ENCODE measurements at places on chromosomes 12 and 14.
A peak's percentile ranks its signal among the peaks of the same experiment; 100 is the strongest.

GRCh38 chr12:101782273-101782731 lies 43.0 kb upstream of the SYCP3 start:
- DNase-seq, result no peak

DNA sequence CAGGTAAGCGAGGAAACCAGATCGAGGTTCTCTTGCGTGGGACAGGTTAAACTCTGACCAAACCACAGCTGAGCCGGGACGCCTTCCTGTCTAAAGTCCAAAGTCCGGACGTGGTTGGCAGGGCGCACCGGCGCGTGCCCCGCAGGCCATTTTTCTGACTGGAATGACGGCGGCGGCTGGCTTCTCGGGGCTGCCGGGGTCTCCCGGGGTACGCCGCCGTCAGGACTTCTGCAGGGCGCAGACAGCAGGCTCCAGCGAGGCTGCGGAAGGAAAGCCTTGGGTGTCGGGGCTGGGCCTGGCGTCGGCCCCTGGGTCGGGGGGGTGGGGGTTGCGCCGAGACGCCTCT lies 32.8 kb downstream of the MIA2 start:
- DNase-seq, result no peak

DNA sequence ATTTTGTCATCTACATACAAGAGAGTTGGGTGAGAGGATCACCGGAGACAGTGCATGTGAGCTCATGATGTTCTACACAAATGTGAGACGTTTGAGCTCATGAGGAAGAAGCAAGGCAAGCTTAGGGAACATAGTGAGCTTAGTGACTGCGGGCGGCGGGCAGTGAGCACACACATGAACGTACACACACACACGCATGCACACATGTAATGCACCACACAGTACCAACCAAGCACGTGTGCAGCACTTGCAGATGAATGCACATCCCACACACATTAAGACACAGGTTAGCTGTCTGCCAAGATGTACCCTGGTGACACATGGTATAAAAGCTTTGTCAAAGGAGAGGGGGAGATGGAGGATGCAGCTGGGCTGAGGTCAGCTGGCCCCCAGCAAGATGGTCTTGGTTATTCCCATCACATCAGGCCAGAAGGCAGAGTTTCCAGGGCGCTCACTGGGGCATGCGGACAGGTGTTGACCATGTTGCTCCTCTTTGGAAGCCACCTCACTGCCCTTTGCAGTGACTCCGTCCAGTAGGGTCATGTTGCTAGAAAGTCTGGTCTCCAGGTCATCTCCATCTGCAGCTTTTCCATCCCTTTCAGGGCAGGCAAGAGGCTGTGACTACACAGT lies 8.7 kb upstream of the CACNA2D4 start:
- DNase-seq, result no peak

- no peak for DNase-seq
These were observed 82.8 kb upstream of the RASSF8 start for GRCh38 chr12:25875661-25876060.

DNA sequence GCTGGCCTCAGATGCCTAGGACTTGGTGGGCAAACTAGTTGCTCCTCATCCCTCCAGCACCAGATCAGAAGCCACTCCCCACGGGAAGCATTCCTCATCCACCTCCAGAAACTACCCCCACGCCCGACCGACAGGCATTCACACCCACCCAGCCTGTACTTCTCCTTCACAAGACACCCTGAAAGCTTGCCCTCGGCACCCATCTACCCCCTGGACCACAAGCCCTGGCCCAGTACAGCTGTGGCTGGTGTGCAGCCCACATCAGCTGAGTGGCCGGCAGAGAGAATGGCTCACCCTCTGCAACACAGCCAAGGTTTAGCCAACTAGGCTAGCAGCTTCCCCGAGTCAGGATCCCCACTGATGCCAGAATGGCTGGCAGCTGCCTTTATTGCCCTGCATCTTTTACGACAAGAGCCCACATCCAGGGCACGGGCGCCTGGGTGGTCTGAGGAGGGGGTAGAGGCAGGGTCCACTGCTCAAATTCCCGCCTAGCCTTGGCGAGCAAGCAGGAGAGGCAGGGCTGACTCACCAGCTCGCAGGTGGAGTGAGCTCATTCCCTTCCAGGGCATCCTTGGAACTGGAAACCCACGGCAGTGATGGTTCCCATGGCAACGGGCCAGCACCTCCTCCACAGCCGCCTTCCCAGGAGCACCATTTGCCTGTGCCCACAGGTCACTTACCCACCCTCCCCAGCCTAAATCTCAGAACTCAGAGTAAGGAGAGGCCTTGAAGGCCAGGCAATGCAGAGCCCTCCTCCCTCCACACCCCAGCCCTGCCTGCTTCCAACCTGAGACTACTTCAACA lies 17.1 kb downstream of the ACTN1 start:
- DNase-seq, result no peak

DNA sequence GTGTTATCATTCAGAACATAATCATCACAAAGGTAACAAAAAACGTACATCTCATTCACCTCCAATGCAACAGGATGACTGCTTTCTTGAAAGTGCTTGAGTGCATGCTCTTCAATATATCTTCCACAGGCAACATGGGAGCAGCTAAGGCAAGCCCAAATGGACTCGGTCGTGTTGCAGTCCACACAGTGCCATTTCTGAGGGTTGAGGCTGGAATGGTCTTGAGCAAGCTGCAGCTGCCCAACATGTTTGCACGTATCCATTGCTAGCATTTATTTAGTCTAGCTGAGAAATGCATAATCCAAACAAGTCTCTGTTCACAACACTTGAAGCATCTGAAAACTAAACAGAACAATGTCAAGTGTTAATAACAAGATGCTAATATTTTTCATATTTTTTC lies 17.3 kb downstream of the USP44 start:
- DNase-seq, result no peak

DNA sequence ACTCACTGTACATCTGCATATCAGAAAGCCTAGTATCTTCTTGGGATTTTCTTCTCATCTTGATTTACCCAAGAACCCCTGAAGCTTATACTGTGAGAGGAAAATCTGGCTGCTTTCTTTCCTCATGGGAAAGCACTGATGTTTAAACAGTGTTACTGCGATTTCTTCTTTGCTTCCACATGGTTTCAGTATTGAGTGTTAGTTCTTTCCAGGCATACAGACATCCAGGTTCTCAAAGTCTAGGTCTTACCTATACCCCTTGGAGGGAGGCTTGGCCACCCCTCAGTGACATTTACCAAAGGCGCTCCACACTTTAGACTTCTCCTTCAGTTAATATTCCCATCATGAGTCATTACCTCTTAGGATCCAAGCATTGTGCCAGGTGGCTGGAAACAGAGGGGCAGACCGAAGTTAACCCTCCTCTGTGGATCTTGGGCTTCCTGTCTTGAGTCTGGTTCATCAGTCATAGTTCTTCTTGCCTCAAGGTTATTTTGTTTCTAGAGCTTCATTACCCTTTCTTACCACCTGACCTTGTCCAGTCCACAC lies 79.1 kb downstream of the TMEM117 start:
- no peak for DNase-seq

- DNase-seq, result no peak
These were observed 15.5 kb downstream of the RESF1 start for GRCh38 chr12:31974673-31975072.

- no peak for DNase-seq
These were observed 77.2 kb downstream of the C2CD5 start for GRCh38 chr12:22467190-22467589.

- no peak for DNase-seq
These were observed 4.4 kb upstream of the GALNT6 start for GRCh38 chr12:51395283-51396230.

GRCh38 chr12:109863847-109864712 lies 16.3 kb downstream of the GLTP start:
- DNase-seq, result no peak

- DNase-seq, result no peak
These were observed 369.1 kb downstream of the NPAS3 start for GRCh38 chr14:33307691-33308251.

GRCh38 chr14:95891742-95892141 lies 15.1 kb downstream of the TUNAR start:
- no peak for DNase-seq

DNA sequence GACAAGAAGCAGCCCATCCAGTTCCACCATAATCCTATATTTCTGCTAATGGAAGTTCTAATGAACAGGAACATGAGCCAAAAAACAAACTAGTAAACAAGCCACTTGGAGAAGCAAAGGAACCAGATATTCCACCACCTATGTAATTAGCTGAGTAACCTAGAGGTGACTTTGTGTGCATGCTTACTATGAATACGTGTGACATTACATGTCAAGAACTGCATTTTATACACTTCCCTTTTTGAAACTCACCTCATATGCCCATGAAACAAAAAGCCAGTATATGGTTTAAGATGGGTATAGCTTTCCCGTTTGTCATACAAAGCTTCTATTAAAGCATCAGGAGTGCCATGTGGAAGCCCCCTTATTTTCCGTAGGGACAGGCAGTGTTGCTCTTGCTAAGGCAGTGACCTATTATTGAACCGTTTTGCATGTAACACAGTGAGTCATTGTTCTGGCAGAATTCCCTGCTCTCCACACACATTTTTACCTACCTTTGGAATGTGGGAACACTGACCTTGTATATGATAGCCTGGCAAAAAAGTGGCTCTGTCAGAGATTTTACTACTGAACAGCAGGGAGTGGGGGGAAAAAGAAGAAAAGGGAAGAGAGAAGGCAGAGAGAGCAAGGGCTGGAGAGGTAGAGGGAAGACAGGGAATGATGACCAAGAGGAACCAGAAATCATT lies 34.8 kb upstream of the FRMD6 start:
- DNase-seq, result no peak

DNA sequence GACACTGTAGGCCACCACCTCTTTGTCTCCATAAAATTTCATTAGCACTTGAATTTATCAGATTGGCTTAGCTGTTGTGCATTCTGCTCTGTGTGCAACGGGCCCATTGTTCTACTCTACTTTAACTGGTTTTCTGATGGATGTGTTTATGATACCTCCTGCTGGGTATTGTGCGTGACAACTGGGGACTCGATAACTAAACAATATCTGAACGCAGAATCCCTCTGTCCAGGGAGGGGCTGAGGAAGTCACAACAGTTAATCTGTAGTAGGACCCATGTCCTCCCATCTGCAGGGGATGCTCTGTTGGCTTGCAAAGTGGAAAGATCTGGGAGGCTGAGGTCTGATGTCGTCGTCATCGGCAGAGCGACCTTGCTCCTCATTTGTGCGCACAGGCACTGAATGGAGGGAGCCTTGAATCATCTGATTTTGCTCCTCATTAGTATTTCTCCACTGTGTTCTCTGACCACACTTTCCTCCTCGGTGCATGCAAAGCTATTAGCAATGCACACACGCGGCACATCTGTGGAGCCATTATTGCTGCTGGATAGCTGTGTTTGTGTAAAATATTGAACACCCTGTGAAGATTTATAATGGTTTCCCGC lies 422.5 kb downstream of the NRXN3 start:
- DNase-seq, result no peak

DNA sequence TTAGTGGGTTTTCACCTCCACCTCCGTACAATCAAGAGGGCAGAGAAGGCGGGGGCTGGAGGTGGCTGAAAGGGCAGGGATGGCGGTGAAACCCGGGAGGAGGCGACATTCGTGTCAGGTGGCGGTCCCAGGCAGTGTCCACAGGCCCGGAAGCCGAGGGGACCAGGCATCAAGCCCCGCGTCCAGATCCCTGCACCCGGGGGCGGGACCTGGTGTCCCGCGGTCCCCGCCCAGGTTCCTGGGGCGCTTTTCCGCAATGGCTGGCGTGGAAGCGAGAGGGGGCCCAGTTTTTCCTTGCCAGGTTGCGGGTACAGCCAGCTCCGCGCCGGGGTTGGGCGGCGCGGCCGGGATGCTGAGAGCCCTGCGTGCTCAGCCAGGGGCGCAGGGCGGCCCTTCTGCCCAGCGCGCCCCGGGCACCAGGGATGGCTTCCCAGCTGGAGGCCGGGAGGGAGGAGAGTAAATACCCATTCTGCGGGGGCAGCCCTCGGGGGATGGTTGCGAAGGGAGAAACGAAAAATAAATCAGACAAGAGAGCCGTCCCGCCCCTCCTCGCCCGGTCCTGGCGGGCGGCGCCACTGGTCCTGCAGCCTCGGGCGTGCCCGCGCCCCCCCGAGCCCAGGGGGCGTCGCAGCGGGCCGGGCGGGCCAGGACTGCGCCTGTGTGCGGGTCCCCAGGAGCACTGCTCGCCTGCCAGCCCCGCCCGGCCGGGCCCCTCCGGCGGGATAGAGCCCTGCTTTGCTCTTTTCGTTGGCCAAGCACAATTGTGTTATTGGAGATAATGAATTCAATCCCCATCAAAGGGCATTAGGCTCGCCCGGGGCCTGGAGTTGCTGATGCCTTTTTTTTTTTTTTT lies 11.5 kb downstream of the FOXA1 start:
- DNase-seq, result peak; percentile 75

GRCh38 chr12:22473212-22473611 lies 71.1 kb downstream of the C2CD5 start:
- no peak for DNase-seq

DNA sequence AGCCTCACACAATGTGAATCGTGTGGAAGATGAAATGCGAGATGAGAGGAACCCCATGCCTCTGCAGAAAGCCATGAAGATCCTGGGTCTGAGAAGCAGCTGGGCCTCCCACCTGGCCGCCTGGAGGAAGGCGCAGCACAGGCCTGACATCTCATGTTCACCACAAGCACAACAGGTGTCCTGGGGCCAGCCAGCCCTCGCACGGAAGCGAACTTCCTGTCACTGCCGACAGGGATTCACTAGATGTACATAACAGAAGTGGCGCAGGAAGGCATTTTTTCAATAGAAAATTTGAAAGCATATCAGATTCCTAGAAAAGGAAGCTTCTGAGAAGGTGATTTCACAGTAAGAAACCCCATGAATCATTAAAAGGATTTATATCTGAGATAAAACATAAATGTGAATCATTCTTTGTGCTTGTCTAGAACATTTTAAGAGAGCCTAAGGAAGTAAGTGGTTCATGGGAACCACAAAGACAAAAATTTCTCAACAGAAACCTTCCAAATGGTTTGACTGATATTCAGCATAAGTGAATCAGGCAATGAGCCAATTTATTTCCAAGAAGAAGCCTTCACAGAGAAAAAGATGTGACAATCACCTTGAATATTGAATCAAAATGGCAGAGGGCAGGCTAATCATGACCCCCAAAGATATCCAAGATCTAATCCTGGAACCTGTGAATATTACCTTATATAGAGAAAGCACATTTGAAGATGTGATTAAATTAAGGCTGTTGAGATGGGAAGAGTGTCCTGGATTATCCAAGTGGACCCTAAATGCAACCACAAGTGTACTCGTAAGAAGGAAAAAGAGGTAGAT lies 311.9 kb downstream of the DUSP6 start:
- no peak for DNase-seq

DNA sequence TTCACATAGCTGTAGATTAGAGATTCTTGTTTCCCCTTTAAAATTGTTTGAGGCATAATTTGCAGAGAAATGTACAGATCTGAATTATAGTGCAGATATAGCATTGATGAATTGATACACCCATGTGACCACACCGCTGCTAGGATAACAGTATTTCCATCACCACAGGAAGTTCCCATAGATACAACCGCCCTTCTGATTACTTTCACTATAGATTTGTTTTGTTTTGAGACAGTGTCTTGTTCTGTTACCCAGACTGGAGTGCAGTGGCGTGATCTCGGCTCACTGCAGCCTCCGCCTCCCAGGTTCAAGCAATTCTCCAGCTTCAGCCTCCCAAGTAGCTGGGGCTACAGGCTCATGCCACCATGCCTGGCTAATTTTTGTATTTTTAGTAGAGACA lies 8.8 kb upstream of the ASPG start:
- no peak for DNase-seq

- no peak for DNase-seq
These were observed 32.3 kb downstream of the ACADS start for GRCh38 chr12:120757949-120758348.

GRCh38 chr14:101839236-101839635 lies 77.7 kb downstream of the PPP2R5C start:
- no peak for DNase-seq

- no peak for DNase-seq
These were observed 179.3 kb upstream of the RMST start for GRCh38 chr12:97283297-97283696.
